CD8-positive, alpha-beta T cell (primary cell): ENCODE measurements at places on chromosomes 2 and 18.

- DNase-seq: no peak
These were observed 20.9 kb upstream of the RAB11FIP5 start for GRCh38 chr2:73133566-73134197.

DNA sequence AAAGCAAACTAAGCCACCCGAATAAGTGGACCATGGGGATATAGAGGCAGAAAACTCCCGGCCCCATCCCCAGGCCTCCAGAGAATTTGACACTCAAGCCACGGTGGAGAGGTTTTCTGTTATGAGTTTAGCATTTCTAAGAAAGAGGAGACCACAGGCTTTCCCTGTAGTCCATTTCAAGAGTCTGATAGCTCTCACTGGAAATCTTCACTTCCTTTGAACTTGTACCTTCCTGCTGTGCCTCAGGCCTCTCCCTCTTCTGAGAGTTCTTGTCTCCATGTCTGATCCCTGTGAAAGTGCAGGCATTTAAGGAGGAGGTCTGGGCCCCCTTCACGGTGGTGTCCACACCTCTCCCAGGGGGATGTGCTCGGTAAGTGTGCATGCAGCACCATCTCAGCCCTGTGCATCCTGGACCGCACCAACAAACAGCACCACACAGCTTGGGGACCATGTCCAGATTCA, 113.7 kb downstream of the BCL2 start:
- no peak for DNase-seq

- DNase-seq: no peak
These were observed 2.3 kb downstream of the DCAF17 start for GRCh38 chr2:171436307-171436706.

DNA sequence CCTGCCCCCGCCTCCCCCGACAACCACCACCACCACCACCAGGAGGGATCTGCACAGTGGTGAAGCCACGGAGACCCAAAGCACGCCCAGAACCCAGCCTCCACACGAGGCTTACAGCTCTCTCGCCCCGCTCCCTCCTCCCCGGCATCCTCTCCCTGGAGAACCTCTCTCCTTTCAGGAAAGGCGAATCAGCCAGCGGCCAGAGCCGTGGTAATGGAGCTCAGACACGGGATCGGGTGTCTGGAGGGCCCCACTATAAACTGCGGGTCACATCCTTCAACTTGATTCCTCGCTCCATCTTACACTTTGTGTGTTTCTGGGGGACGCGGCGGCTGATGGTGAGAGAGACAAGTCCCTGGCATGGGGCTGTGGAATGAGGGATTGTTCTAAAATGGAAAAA, 271.5 kb upstream of the SIX2 start:
- no peak for DNase-seq

GRCh38 chr2:30095402-30095801, 51.4 kb upstream of the YPEL5 start:
- no peak for DNase-seq

DNA sequence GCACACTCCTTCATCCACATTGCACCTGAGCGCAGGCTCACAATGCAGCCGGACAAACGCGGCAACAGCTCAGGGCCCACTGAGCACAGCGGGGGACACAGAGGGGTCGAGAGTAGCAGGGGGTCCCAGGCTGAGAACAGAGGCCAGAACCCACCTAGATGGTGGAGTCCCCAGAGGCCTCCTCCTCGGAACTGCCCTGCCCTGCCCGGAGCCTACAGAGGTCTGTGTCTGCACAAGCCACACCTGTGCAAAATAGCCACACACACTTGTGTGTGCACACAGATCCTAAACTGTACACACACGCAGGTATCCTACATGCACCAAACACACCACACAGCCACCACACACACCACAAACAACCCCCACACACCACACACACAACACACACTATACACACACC, 72.8 kb downstream of the TMEM18 start:
- no peak for DNase-seq

GRCh38 chr2:66421612-66422011, 13.3 kb upstream of the MEIS1 start:
- DNase-seq: no peak

DNA sequence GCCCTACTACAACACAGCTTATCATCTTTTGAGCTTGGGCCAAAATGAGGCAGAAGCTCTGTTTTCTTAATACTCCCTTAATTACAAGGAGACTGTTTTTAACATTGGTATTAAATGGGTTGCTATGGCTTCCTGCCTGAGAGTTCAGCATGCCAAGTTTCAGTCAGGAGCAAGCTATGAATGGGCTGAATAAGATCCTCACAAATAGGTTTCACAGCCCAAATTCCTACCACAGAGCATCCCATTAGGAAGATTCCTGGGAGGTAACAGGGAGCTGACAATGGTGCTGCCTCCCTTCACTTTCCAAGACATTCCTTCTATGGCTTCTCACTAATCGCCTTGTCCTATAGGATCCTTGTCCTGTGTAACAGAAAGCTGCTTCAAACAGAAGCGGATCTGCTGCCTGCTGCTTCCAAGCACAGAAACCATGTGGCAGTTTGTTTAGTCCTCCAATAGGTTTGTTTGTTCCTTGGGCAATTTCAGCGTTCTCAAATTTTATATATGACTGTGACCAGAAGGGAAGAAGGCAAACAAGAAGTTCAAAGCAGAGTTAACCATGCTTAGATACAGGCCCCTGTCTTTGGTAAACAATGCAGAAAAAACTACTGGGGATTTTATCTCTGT, 70.9 kb downstream of the NCKAP5 start:
- no peak for DNase-seq

DNA sequence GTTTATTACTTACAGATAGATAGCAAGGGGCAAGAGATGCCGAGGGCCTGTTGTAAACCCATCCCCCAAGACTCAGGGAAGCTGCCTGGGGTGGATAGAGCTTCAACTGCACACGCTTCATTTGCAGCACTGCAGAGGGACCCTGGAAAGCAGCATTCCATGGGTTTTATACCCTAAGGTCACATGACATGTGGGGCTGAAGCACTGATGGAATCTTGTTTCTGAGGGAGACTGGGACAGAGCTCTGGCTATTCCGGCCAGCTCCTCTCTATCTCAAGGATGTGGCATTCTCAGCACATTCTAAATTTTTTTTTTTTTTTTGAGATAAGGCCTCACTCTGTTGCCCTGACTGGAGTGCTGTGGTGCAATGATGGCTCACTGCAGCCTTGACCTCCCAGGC, 300.1 kb downstream of the MYCN start:
- DNase-seq: no peak

GRCh38 chr2:10352972-10353371, 50.3 kb downstream of the HPCAL1 start:
- no peak for DNase-seq

GRCh38 chr18:35750929-35751328, 169.4 kb downstream of the GALNT1 start:
- DNase-seq: no peak

GRCh38 chr2:178075006-178075326, 2.4 kb upstream of the PDE11A start:
- DNase-seq: no peak

DNA sequence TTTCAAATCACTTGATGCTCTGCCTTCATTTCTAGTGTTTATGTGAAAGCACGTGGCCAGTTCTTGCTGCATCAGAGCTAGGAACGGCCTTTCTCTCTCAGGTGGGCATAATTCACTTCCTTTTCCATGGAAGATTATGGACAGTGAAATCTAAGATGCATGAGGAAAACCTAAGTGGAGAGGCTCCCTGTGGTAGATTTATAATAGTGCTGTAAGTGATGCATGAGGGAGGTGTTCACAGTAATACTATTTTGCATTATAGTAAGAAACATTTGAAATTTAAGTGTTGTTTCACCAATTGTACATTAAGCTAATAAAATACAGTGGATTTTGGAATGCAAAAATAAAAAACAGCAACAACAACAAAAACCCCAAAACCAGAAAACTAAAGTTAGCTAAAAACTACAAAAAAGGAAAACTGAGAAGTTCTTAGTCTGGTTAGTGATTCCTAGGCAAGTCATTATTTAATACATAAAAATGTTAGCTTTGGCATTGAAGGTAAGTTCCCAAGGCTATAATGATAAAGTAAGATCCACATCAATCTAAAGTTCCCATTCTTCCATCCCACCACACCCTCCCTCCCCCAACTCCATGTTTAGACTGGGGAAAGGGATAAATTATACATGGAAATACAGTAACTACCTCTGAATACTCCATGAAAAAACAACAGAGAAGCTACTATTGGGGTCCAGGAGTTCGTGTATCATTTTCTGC, 153.9 kb downstream of the NAPG start:
- DNase-seq: no peak

DNA sequence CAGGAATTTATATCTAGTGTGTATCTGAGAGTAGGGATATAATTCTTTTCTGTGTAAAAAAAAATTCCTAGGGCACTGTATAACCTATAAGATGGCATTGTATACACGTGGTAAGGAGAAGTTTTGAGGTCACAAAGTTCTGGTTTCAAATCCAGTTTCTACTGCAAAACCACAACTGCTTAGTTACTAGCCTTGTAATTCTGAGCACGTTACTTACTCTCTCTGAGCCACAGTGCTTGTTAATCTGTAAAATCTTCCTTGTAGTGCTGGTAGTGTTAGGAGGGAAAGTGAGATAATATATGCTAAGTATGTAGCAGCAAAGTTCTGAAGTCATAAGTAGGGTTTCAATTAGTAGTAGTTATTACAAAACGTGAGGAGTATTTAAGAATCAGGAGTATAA, 175.4 kb downstream of the SATB2 start:
- no peak for DNase-seq

DNA sequence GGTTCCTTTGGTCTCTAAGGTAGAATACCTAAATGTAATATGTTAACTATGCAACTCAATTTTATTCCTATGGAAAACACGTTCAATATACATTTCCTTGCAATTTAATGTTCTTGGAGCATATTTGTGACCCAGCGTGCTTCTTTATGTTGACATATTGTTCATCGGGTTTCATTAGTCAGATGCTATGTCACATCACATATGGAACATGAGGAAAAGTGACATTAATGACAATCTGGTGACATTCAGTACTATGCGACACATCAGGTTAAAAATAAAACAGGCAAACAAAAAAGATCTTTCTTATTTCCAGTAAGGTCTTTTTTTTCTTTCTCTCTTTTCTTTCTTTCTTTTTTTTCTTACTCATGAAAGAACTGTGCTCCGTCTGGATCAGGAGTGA, 135.6 kb upstream of the SMIM21 start:
- no peak for DNase-seq

DNA sequence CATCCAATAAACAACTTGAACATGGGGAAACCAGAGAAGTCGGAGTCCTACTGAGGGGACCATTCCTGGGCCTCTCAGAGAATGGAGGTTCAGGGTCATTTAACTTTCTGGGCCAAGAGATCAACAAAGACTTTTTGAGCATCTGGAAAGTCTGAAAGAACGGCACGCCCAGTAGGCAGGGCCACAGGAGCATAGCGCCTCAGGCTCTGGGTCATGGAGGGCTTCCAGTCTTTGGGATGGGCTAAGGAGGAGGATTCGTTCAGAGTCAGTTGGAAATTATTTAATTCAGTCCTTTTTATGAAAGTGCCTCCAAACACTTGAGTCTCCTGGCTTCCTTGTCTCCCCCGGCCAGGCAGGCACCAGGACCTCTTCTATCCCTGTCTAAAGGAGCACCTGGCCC, 101.1 kb upstream of the GLI2 start:
- no peak for DNase-seq

- no peak for DNase-seq
These were observed 165.6 kb downstream of the INHBB start for GRCh38 chr2:120511536-120511935.

GRCh38 chr2:128145651-128146050, 54.7 kb downstream of the UGGT1 start:
- no peak for DNase-seq

DNA sequence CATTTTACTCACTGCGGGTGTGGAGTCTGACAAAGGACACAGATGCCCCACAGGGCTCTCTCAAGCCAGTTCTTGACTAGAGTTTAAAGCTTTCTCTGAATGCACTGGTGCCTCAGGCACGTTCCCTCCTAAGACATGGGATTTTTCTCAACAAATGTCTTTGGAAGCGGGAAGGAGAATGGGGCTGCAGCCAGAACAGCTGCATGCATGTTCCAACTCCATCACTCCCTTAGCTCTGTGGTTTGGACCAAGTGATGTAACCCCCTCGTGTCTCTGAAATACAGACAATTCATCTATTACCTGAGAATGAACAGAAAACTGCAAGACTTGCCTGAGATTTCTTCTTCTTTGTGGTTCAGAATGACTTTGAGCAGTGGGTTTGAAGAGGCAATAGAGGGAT, 141.7 kb upstream of the SERPINE2 start:
- DNase-seq: no peak

DNA sequence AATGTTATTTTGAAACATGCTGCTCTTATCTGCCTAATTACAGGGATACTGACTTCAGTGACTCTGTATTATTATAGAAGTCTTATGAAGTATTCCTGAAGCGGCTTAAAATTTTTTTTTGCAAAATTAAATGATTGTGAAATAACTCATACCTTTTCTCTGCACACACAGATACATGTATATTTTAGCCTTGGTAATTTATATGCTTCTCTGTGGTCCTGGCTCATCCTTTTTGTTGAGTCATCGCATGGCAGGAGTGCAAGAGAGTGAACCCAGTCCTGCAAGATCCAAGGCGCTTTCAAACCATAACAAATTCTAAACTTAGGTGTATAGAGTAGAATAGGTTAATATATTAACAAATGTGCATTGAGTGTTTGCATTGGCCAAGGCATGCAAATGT, 8.6 kb downstream of the CCNT2 start:
- DNase-seq: no peak
